CD4-positive, CD25-positive, alpha-beta regulatory T cell (primary cell): ENCODE measurements at places on chromosomes 12 and 14. TPM values are rescaled to one million over a fixed set of nuclear protein-coding genes. Genes with fewer than 3 reads are reported as not detected.

MMP17 gene
- not detected for polyA plus RNA-seq

CCDC59 gene
- polyA plus RNA-seq: 108 TPM

TBX5 gene
- polyA plus RNA-seq: not detected

OSGEP gene
- polyA plus RNA-seq: 27.3 TPM

PLEK2 gene
- 0.56 TPM for polyA plus RNA-seq

SLC17A8 gene
- polyA plus RNA-seq: not detected

AQP6 gene
- polyA plus RNA-seq: not detected

TRAF3 gene
- 18.4 TPM for polyA plus RNA-seq

HSPB8 gene
- polyA plus RNA-seq: not detected

TPH2 gene
- not detected for polyA plus RNA-seq

PRICKLE1 gene
- polyA plus RNA-seq: 0.15 TPM

EAPP gene
- polyA plus RNA-seq: 171 TPM

KRT71 gene
- polyA plus RNA-seq: not detected

MYO1H gene
- not detected for polyA plus RNA-seq

RNU4-1 gene
- polyA plus RNA-seq: not detected
